ENCODE measurements at places on chromosomes 12 and 14. TPM values are rescaled to one million over a fixed set of nuclear protein-coding genes. Genes with fewer than 3 reads are reported as not detected.

Gene NGB
- not detected for polyA plus RNA-seq

Gene RIMKLB
- 140 TPM for polyA plus RNA-seq

Gene NEUROD4
- not detected for polyA plus RNA-seq

Gene RASSF8
- 83.8 TPM for polyA plus RNA-seq

Gene SERPINA4
- polyA plus RNA-seq, result 1.2 TPM

Gene WIF1
- 1.8 TPM for polyA plus RNA-seq

Gene HELB
- polyA plus RNA-seq, result 5.0 TPM

Measured in left kidney (tissue), 8 donors.